Midbrain (tissue), 1 donor: ENCODE measurements at places on chromosomes 2 and 18.

DNA sequence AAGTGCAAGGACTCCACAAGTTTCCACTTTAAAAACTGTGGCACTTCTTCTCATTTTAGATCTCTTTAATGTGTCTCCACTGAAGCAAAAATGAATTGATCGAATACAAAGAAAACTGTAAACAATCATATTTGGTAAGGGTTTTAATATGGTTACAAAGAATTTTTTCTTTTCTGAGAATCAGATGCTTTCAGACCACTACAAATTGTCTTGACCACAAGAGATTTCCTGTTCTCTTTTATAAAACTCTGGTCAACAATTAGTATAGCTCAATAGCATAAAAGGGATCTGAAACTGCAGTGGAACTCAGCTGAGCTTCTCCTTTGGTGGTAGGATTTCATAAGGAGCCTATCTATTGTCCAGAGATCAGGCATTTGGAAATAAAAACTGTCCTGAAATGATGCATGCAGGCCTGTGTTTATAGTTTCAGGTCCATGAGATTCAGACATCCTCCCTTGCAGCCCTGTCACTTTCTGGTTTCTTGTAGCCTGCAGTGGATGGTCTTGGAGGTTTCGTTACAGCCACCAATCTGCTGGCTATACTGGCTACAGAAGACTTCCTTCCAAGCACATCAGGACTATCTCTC is 120.0 kb downstream of the DOCK10 start:
- DNase-seq, result peak; percentile 33

DNA sequence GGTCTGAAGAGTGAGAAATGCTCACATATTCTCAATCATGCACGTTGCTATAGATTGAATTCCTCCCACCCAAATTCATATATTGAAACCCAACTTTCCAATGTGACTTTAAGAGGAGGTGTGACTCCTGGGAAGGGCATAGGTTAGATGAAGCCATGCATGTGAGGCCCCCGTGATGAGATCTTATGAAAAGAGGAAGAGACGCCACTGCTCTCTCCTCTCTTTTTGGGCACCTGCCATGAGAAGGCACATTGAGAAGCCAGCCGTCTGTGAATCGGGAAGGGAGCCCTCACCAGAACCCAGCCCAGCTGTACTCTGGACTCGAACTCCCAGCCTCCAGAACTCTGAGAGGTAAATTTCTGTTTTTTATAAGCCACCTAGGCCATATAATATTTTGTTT is 842.6 kb upstream of the SALL3 start:
- DNase-seq, result no peak

- DNase-seq, result no peak
Measured at GRCh38 chr2:170052151-170052550, 125.8 kb upstream of the MYO3B start.

- DNase-seq, result no peak
Measured at GRCh38 chr2:67096886-67097285, 300.2 kb upstream of the ETAA1 start.

GRCh38 chr2:195824478-195824877 is 167.5 kb downstream of the SLC39A10 start:
- DNase-seq, result no peak

DNA sequence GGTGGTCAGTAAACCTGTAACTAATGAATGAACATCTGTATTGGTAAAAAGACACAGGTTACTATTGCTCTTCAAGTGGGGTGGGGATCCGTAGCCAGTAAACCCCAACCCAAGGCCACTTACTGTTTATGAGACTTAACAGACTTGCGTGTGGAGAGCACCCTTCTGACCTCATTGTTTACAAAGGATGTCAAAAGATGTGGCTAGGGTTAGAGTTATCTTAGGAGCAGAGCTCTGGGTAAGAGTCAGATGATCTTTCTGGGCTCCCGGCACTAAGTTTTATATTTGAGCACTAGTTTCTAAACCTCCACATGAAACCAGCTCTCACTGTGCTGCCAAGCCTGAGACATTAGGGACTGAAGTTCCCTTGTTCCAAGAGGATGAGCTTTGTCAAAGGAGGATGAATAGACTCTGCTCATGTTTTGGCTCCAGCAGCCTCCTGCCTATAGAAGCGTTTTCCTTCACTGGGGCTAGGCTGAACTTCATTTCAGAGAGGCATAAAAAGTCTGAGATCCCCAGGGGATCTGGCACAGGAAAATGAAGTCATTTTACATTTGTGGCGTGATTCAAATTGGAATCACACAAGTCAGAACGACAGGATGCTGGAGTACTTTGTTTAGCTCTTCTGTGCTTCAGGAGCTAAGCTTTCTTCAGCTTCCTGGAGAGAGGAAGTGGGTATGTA is 403.1 kb upstream of the TRIB2 start:
- DNase-seq, result peak; percentile 25

GRCh38 chr2:177489719-177490301 is 97.2 kb downstream of the AGPS start:
- DNase-seq, result peak; percentile 59

- no peak for DNase-seq
Measured at GRCh38 chr2:238645716-238646115, 202.2 kb upstream of the TWIST2 start.

GRCh38 chr2:231423176-231423575 is 27.7 kb downstream of the B3GNT7 start:
- no peak for DNase-seq

DNA sequence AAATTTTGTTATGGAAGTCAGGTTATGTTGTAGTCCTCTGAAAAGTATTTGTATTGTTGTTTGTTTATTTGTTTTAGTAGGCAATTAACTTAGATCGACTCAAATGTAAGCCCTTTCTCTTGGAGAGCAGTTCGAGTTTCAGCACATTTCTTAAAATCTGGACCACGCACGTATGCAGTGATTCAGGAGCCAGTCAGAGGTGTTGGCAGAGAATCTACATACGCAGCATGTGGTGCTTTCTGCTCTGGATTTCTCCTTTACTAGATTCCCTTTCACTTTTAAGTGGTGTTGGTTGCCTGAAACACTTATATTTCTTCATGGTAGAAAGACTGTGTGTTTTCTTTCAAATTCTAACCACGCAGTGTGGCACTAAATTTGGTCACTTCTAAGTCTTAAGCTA is 773.9 kb upstream of the LRATD1 start:
- DNase-seq, result no peak

DNA sequence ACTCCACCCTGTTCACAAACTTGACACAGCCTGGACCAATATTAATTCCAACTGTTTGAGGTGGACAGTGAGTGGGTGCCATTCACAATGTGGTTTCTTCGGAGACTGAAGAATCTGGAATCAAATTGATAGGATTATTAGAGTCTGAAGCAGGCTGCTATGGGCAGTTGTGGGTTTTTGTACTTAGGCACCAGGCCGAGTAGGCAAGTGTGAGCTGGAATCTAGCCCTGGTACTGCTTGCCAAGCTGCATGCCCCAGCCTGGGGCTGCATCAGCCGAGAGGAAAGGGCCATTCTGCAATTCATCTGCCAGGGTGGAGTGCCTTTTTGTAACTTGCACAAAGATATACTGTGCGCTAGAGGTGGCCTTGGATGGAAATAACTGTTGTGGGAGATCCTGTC is 654.7 kb upstream of the FANCL start:
- DNase-seq, result no peak

DNA sequence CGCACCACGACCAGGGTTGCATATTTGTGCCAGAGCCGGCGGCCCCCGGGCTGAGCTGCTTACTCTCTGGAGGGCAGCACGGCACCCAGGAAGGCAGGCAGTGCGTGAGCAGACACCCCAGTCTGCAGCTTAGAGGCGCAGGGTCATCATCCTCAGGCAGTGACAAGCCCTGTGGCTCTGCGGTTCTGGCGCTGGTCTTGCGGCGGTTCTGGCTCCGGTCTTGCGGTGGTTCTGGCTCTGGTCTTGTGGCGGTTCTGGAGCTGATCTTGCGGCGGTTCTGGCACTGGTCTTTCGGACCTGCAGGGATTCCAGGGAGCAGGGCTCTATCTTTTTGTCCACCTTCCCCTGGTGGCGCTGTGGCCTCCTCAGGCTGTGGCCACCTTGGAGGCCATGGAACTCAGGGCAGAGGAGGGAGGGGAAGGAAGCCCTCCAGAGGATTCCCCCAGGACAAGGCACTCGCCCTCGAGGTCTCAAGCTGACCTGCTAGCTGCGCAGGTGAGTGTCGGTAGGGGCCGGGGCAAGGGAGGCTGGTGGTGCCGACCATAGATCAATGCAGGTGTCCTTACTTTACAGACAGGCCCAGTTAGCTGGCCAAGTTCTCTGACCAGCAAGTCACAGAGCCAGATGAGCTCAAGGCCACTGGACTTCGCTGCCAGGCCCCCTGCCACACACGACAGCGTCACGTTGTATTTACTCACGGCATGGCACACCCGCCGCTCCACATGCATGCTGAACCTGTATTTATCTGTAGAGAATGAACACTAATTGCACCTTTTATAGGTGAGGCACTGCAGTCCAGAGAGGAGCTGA is 14.9 kb downstream of the ESPNL start:
- DNase-seq, result no peak

GRCh38 chr2:24382363-24383073 is 22.2 kb upstream of the ITSN2 start:
- peak; percentile 66 for DNase-seq

GRCh38 chr2:61769093-61769675 is 84.7 kb downstream of the FAM161A start:
- DNase-seq, result no peak

DNA sequence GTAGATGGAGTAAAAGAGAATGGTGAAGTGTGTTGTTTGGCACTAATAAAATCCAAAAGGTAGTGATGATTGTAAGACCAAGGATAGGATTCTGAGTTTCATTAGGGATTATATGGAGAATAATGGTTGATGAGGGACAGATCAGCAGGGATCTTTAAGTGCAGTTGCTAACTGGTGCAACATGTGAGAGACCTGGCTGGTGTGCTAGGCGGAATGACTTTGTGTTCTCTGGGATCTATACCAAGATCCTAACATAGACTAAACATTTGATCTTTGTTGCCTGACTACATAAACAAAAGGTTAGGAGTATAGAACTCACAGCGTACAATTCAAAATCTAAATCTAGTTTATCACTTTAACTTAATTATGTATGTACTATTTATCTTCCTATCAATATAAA is 135.4 kb downstream of the PTRHD1 start:
- no peak for DNase-seq

DNA sequence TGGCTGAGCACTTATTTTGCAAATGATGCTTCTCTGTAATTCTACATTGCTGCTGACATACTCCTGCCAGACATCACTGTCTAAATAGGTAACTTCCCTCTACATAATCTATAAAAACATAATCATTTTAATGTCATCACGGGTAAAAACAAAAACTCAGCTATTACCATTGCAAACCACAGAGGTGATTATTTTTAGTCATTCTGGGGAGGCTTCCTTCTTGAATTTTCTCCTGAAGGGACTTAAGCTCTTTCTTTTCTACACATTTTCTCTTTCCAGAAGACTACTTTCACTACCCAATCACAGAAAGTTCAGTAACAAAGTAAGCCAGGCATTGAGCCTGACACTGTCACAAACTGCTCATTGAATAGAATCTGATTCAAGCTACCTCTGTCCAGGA is 40.4 kb upstream of the NFU1 start:
- DNase-seq, result no peak

- DNase-seq, result no peak
Measured at GRCh38 chr18:49207361-49207760, 253.1 kb downstream of the DYM start.

- DNase-seq, result no peak
Measured at GRCh38 chr2:163600801-163601200, 135.0 kb downstream of the FIGN start.

GRCh38 chr2:112048887-112049286 is 6.2 kb upstream of the TMEM87B start:
- peak; percentile 78 for DNase-seq

- DNase-seq, result no peak
Measured at GRCh38 chr2:100755441-100755840, 64.5 kb upstream of the NPAS2 start.

GRCh38 chr2:108965540-108966289 is 23.3 kb downstream of the EDAR start:
- DNase-seq, result no peak
